ENCODE measurements at places on chromosomes 11 and 22.

DNA sequence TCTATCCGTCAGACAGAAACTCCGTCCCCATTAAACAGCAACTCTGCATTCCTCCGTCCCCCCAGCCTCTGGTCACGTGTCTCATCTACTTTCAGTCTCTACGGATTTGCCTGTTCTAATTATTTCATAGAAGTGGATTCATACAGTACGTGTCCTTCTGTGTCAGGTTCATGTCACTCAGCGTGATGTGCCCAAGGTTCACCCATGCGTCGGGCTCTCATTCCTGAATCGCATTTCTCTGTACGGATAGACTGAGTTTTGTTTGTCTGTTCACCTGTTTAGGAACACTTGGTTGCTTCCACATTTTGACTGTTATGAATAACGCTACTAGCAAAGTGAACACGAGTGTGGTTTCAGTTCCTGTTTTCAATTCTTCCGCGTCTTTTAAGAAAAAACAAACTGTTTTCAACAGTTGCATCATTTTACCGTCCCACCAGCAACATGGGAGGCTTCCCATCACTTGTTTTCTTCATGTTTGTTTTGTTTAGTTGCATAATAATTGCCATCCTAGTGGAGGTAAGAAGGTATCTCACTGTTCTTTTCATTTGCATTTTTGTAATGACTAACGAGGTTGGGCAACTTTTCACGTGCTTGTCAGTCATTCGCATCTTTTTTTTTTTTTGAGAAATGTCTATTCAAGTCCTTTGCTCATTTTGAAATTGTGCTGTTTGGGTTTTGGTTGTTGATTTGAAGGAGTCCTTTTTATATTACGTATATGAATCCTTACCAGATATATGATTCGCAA lies 8.9 kb upstream of the NLRP6 start:
- DNase-seq = peak; percentile 54

DNA sequence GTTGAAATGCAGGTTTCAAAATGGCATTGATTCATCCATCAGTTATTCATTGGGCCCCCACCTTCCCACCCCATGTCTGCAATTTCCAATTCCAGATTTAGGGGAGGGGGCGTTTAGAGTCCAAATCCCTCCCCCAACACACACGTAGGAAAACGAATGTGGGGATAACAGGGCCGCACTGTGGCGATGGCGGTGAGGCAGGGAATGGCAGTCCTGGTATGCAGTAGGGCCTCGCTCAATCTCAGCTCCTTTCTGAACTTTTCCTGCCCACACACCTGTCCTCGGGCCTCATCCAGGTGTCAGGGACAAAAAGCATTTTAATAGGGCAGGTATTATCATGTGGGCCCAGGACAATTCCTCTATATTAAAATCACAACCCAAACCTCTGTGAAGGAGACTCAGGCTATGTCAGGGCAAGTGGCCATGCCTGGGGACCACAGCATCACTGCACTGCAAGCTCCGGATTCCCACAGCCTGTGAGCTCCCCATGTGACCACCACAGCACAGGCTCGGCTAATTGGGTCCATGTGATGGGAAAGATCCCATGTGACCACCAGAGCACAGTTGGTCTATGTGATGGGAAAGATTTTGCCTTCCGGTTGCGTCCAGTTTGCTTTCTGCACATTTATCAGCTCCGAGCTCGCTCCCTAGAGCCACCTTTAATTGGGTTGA lies 44.5 kb downstream of the RTL6 start:
- no peak for DNase-seq

DNA sequence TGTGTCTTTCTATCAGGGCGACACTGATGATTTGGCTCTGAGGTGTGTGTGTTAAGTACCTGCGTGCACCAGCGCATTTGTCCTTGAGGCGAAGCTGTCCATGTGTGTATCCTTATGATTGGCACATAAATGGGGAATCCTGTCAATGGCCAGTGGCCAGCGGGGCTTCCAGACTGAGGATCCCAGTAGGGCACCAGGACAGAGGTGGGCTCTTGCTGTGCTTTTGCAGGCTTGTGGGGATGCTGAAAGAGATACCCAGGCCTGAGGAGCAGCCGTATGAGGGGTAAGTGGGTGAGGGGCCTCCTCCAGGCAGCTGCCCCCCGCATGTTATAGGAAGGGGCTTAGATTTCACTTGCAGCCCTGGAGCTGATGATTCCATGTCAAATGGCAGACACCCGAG lies 156.8 kb downstream of the ST3GAL4 start:
- DNase-seq = no peak

DNA sequence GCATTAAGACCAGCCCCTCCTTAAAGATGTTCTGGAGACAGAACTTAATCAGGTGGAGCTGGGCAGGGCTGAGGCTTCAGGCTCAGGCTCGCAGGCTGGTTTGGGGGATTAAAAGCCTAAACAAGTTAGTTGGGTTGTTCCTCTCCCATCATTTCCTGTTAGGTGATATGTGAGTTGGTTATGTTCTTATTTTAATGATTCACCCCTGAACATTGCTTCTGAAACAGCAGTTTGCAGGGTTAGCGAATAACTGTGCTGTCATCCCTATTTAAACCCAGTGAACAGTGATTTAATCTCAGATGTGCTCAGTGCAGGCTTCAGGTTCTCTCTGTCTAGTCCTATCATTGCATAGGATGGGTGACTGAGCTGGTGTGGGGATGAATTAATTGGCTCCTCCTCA lies 47.4 kb upstream of the BIRC3 start:
- DNase-seq = no peak

DNA sequence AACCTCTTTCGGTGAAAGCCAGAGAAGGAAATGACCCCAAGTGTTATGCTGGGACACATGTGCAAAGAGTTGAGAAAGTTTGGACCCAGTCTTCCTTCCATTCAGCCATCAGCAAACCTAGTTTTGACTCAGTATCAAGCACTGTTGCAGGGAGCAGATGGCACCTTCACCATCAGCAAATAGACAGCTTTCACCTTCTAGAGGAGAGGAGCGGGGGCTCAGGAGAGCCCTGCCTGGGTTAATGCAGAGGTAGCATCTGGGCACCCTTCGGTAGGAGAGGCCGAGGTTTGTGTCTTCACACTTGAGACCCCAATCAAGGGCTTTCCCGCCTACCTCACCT lies 16.2 kb upstream of the MFRP start:
- no peak for DNase-seq

DNA sequence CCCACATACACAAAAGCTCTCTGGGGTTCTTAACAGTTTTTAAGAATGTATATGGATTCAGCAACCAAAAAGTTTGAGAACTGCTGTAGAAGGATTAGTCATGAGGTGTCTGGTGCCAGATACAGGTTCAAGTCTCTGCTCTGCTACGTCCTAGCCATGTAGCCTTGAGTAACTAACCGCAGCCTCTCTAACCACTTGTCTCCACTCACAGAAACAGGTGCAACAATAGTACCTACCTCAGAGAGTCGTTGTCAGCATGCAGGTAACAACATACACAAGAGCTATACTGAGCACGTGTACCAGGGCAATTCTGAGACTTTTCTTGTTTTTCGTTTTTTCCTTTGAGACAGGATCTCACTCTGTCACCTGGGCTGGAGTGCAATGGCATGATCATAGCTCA lies 26.9 kb downstream of the CBX7 start:
- no peak for DNase-seq

DNA sequence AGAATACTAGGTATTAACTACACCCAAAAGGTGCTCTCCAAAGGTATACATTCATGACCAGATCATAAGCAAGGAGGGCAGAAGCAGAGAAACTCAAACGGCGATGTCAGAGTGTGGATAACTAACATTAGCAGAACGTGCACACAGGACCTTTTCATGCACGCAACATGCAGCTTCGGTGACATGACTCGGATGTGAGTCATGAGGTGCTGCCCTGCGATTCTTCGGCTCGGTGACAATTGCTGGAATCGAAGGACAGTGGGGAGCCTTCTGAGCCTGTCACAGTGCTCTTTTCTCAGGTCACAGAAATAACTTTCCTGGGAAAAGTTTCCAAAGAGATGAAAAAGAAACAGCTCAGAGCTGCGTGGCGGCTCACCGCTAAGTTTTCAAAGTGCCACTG lies 418.5 kb upstream of the SYN3 start:
- DNase-seq = no peak

GRCh38 chr11:78428266-78428636 lies 10.6 kb upstream of the GAB2 start:
- peak; percentile 47 for DNase-seq

GRCh38 chr11:33310720-33311500 lies 53.7 kb downstream of the HIPK3 start:
- DNase-seq = no peak

GRCh38 chr11:113447621-113448315 lies 27.4 kb downstream of the DRD2 start:
- DNase-seq = no peak

DNA sequence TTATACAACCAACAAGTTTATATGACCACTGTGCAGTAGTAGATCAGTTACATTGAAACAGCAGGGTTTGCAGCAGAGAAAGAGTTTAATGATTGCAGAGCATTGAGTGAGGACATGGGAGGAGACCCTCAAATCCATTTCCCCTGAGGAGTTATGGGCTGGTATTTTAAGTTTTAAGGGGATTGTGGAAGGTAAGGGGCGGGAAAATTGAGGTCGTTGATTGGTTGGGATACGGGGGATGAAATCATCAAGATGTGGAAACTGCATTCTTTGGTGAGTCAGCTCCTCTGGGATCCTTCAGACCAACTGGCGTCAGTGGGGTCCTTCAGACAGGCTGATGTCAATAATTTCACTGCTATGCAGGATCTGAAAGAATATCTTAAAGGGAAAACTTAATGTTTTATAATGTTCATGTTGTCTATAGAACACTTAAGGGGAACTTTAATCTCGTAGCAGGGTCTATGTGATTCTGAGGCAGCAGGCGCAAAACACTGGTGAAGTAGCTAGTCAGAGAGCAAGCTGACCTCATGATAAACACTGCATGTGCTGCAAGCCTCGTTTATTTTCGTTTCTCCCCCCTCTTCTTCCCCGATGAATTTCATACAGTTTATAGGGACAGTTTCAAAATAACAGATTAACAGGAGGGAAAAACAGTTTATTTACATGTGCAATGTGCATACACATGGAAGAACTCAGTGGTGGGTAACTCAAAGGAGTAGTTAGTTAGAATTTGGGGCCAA lies 17.4 kb upstream of the BACE1-AS start:
- no peak for DNase-seq

- no peak for DNase-seq
These were observed 66.9 kb downstream of the KCNQ1 start for GRCh38 chr11:2511421-2512369.

DNA sequence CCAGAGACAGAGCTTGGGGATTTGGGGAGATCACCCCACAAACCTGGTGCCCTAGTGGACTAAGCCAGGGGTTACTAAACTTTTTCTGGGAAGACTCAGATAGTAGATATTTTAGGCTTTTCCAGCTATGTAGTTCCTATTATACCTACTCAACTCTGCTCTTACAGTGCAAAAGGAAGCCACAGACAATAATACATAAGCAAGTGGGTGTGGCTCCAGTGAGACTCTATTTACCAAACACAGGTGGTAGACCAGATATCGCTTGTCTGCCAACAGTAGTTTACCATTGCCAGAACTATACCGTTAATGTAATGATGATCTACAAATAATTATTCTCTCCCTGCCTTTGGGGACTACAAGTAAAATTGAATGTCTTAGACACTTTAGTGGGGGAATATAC lies 6.9 kb downstream of the LDHC start:
- no peak for DNase-seq

DNA sequence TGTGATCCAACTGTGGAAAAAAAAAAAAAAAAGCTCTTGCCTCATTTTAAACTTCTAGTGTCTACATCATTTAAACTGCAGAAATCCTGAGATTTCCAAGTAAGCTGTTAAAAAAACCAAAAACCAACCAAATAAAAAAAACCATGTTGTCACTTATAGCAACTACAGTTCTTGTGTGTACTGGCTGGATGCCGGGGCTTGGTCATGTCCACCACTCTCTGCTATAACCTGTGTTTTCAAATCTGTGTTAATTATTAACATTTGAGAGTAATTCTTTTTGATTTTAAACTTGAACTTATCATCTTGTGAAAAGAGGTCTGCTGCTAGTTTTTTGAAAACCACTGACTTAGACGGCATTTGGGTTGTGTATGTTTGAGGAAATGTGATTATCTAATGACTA lies 32.2 kb upstream of the BID start:
- DNase-seq = no peak

DNA sequence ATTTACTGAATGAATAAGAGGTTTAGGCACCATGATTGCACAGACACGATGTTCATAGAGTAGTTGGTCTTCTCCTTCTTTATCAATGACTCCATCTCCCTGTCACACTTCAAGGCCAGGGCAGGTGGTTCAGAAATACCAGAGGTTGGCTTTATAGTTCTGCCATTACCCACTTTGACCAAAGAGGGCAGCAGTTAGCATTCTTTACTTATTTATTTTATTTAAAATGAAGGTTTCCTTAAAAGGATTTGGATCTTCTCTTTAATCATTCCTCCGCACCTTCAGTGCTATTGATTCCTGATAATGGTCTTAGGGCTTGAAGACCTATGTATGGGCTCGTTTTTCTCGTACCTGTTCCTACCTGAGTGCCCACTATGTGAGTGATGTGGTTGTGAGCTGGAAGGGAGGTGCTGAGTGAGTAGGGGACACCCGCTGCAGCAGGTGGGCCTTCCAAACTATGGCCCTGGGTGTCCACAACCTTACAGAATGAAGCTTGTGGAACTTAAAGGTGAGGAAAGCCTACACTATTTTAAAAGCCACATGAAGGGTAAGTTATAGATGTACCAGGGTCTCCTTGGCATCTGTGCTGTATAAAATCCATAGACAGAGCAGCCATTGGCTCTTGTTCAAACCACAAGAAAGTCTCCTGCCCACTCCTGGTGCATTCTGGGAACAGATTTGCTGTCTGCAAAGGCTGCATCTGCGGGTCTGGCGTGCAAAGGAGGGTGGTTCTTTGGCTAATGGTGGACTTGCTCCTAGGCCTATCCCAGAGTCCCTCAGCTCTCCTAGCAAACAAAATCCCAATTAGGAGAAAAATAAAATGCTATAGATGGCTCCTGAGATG lies 35.0 kb downstream of the TIMP3 start:
- DNase-seq = no peak
